Dorsolateral prefrontal cortex (tissue), 122 donors: ENCODE measurements at places on chromosomes 5 and 9.
A peak's percentile ranks its signal among the peaks of the same experiment; 100 is the strongest.

DNA sequence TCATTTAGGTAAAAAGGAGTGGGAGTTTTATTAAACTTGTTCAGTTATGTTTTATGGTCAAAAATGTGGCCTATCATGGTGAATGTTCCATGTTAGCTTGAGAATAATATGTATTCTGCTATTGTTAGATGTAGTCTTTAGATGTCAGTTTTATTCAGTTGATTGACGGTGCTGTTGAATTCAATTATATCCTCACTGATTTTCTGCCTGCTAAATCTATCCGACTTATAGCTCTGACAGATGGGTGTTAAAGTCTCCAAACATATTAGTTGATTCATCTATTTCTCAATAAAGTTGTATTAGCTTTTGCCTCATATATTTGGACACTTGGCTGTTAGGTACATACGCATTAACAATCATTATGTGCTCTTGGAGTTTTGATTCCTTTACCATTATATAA, 49.0 kb upstream of the ALDH1A1 start:
- DNase-seq = no peak

DNA sequence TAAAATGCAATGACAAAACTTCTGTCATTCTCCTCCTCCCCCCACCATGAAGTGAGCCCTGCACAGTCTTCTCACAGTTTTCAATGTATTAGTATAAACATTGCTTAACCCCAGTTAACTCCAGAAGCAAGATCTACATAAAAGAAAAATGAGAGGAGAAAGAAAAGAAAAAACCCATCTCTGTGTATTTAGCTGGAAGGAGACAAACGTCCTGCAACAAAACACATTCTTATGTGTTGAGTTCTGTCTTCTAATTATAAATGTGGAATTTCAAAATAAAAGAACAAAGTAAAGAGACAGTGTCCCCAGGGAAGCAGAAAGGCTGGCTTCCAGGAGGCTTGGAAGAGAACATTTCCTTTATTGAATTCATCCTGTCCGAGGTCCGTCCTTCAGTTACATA, 491.9 kb upstream of the TUSC1 start:
- no peak for DNase-seq

DNA sequence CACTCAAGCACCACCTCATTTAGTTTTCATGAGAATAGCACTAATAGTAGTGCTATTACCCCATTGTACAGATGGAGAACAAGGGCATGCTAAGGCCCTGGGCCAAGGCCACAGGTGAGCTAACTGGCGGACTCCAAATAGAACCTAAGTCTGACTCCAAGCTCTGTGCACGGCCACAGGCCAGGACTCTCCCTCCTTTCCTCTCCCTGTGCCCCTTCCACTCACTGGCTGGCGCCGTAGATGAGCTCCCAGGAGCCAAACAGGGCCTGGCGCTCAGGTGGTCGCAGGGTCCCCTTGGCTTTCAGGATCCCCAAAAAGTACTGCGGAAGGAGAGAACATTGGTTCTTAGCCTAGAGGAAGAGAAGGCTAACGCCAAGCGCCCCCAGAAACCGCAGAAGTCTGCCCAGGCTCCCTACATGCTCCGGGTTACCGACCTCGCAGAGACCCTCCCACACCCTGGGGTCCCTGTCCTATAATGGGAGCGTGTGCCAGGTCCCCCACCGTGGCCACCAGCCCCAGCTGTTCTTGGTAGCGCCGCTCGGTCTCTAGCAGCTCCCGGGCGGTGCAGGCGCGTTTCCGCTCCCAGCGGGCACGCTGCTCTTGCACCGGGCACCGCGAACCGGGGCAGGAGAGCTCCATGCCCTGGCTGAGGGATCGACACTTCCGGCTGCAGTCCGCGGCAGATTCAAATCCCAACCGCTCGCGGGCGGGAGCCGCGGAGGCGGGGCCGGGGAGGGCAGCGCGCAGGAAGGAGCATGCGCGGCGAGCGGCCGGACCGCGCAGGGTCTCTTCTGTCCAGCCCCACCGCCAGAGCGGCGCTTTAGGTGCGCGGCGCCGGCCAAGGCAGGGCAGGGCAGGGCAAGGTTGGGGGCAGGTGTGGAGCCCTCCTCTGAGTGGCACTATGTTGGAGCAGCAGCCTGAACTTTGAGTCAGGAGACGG, at the start of gene ARHGEF39:
Gene ARHGEF39, minus strand, starts transcription at position 665 of the 940 bp plus-strand sequence. Its CDS starts 26 bp downstream, at position 639.
- DNase-seq = peak; percentile 71

- DNase-seq = no peak
Measured at GRCh38 chr9:90985631-90986030, 184.0 kb downstream of the SYK start.

GRCh38 chr5:103480246-103480645, 82.3 kb downstream of the NUDT12 start:
- no peak for DNase-seq

- no peak for DNase-seq
Measured at GRCh38 chr9:20001058-20001457, 212.2 kb upstream of the SLC24A2 start.
